ENCODE measurements at places on chromosomes 2 and 18.

GRCh38 chr2:106153781-106154180, 40.3 kb downstream of the UXS1 start:
- no peak for DNase-seq

- DNase-seq: no peak
These were observed 127.4 kb upstream of the CTDP1 start for GRCh38 chr18:79552140-79552631.

DNA sequence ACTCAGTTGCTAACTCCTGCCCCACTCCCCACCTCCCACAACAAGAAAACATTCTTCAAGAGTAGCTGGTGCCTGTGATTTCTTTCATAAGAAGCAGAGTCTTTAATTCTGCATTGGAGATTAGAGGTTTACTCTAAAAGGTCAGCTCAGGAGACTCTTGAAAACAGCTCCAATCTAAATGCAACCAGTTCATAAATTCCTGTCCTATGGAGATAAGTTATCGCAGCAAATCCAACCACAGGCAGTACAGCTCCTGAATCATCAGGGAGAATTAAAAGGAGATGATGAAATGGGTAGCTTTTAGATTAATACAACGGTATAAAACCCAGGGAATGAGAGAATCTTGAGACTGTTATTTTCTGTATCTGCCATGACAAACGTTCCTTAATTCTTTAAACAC, 130.7 kb downstream of the SOCS6 start:
- DNase-seq: no peak

DNA sequence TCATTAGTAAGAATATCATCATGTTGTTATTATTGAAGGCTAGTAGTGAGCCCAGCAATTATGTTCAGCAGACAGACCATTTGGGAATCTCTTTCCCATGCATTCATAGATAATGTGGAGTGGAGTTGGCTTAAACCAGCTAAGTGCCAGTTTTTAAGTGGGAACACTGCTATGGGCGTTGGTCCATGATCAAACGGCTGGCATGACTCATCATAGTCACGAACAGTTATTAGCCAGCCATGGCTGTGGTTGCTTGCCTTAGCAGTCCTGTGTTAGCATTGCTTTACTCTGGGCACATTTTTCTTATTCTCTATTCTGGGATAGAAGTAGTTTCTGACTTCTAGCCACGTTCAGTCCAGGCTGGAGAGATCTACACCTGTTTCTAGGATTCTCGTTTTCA, 17.7 kb downstream of the EIF4E2 start:
- no peak for DNase-seq

GRCh38 chr2:199662255-199662654, 188.7 kb downstream of the FTCDNL1 start:
- no peak for DNase-seq

DNA sequence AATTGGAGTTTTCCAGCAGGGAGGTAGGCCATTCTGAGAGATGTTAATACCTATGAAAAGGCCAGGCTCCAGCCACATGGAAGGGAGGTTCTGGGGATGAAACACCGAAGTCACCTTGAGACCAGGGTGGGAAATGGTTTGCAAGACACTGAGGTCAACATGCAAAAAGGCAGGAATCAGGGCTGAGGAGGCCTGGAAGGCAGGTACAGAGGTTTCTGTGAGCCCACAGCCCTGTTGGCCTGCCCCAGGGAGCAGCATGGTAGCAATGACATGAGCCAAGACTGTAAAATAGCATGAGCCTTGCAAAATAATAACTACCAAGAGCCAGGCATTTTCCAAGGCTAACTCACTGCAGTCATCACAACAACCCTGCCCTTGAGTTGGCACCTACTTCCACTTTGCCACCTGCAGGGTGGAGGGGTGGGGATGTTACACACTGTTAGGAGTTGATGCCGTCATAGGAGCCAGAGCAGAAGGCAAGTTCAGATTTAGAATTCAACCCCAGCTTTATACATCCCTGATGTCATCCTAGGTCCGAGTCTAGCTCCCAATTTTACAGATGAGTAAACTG, 61.3 kb downstream of the ZBTB7C start:
- no peak for DNase-seq

DNA sequence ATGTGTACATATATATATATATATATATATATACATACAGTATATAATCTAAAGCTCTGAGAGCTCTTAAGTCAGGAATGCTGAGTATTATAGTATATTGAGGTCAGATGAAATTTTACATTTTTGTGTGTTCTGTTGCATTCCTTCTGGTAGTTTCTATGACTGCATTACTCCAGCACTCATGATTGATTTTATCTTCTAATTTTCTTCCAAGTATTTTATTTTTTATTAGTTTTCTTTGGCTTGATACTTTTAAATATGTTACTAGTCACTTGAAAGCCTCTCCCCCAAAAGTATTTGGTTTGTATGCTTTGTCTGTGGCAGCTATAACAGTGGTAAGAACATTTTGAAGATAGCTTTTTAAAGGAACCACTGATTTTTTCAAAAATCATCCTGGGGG, 25.0 kb downstream of the METTL21A start:
- DNase-seq: no peak

- no peak for DNase-seq
These were observed 40.2 kb downstream of the SOCS6 start for GRCh38 chr18:70329071-70329470.

DNA sequence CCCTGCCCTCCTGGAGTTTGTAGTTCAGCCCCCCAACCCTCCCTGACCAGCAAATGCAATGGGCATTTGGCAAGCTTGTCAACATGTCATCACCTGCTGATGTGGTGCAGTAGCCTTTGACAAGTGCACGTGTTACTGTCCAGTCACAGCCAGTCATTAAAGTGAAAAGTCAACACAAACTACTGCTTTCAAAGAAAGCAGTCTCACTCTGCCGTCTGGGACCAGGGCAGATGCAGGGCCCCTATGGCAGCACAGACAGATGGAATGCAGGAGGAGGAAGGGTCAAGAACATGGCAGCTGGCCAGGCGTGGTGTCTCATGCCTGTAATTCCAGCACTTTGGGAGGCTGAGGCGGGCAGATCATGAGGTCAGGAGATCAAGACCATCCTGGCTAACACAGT, 222.4 kb upstream of the OSR1 start:
- DNase-seq: no peak

DNA sequence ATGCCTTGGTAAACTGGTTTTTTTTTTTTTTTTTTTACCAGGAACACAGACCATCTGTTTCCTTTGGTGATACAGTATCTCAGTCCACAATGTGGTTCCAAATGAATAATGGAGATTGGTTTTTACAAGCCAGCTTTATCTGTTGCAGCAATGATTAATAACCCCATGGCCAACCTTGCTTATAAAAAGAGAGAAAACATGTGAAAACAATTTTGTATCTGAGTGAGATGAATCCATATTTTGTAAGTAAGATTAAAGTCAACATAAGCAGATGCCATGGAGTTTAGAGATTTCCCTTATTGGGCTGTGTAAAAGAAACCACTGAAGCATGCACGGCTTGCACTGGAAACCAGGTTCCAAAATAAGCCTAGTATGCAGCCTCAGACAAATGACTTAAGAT, 108.6 kb upstream of the CNTNAP5 start:
- no peak for DNase-seq

GRCh38 chr2:169362118-169362893, at the start of gene LRP2:
LRP2 (minus strand) TSS chr2:169362534; CDS start chr2:169362399, 135 bp downstream.
- DNase-seq: peak; percentile 6

GRCh38 chr2:65435625-65436168, 3.3 kb upstream of the SPRED2 start:
- DNase-seq: peak; percentile 42

GRCh38 chr2:113225263-113226259, 51.8 kb downstream of the PSD4 start:
- no peak for DNase-seq

DNA sequence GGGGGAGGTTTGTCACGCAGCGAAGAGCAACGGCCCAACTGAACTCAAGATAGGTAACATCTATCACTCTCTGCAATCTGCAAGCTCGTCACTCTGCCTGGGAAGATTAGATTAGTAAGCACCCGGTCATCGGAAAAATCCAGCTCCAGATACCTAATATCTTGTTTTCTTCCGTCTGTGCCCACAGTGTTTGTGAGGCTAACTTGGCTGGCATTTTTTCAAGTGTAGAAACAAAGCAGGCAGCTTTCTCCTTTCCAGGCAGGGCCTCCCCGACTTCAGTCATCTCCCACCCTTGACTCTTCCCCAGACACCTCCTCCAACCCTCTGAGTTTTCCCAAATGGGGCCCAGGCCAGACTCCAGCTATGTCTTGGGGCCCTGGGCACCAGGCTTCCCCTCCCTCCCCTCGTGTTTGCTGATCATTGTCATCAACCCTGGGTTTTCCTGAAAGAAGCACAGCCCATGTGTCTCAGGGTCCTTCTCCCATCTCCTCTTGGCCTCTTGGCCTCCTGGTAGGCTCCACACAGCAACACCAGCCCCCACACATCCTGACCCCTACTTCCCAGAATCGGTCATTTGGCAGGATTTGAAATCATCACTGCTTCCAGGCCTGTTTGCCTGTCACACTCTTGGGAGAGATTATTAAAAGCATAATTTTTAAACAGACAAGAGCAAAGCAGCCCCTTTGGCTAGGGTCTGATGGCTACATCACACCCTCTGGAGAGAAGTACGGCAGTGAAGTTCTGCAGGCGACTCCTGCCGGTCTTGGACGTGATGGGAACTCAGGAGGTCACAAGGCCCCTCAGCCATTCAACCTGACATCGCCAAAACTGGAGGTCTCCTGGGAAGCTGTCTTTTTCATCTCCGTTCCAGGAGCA, 144.9 kb upstream of the ID2 start:
- no peak for DNase-seq

- no peak for DNase-seq
These were observed 208.8 kb downstream of the CCDC178 start for GRCh38 chr18:33231474-33232317.

DNA sequence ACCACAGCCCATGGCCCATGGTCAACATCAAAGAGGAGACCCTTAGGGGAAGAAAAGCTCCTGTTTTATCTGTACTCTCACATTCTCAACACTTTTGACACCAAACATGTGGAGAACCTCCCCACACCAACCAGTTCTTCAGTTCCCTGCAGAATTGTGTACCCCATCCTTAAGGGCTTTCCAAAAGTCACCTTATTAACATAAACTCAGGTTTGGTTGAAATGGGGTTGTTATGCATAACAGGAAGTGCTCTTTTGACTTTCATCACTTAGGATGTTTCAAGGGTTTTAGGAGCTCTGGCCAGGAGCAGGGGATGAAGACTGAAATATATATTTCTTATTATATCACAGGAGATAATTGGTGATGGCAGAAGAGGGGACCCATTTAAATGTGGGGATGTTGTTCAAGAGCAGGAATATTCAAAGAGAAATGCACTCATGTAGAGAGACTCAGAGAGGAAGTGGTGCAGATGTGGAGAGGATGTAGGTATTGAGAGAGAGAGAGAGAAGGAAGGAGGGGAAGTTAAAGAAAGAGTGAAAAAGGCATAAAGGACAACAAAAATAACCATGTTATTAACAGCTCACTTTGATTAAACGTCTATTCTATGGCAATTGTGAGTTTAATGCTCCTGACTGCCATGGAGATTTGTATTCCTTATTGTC, 35.2 kb downstream of the SP140L start:
- no peak for DNase-seq

DNA sequence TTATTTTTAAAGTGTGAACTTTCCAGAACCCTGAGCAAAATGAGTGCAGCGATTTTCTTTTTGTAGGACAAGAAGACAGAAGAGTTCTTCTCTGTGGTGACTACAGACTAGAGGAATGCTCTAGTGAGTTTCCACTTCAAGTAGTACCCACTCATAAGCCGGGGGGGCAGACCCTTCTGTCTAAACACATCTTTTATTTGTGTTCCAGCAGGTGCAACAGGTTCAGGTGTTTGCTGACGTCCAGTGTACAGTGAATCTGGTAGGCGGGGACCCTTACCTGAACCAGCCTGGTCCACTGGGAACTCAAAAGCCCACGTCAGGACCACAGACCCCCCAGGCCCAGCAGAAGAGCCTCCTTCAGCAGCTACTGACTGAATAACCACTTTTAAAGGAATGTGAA, 25.2 kb downstream of the PTRHD1 start:
- DNase-seq: no peak

Measured in stimulated activated CD4-positive, alpha-beta T cell treated with anti-CD3 and anti-CD28 coated beads, Interleukin-15, amount 100 ng/mL, for 1 hour (primary cell).